HS-27A (cell line): ENCODE measurements at places on chromosomes 2 and 18.

- DNase-seq: no peak
These were observed 301.4 kb downstream of the GALR1 start for GRCh38 chr18:77551055-77551454.

DNA sequence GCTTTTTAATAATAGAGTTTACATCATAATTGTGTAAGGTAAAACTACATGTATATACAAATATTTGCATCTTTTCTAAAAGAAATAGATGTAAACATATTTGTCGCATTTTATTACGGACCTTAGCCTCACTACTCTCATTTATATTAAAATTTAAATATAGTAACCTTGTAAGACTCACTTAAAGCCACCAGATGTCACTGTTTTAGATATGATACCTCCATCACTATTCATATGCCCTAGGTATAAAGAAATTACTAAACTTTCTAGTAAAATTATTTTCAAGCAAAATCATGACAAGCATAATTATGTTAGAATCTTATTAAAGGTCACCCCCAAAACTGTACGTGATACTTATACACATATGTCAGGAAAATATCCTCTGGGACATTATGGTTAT, 674.3 kb upstream of the REG3G start:
- DNase-seq: no peak

DNA sequence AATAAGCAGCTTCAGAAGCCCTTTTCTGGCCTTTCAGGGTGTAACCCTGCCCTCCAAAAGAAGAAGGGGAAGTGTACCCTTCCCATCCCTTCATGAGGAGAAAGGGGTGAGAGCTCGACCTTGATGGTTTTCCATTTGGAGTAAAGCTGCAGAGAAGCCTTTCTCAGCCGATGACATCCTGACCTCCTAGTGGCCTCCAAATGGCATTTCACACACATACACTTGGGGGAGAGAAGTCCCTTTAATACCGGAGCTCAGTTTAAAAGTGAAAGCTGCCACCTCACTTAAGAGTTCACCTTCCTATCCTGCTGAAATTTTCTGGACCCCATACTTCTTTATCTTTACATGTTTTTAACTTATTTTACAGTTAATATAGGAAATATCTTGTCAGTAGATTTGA, 716.7 kb downstream of the DCDC2C start:
- no peak for DNase-seq

DNA sequence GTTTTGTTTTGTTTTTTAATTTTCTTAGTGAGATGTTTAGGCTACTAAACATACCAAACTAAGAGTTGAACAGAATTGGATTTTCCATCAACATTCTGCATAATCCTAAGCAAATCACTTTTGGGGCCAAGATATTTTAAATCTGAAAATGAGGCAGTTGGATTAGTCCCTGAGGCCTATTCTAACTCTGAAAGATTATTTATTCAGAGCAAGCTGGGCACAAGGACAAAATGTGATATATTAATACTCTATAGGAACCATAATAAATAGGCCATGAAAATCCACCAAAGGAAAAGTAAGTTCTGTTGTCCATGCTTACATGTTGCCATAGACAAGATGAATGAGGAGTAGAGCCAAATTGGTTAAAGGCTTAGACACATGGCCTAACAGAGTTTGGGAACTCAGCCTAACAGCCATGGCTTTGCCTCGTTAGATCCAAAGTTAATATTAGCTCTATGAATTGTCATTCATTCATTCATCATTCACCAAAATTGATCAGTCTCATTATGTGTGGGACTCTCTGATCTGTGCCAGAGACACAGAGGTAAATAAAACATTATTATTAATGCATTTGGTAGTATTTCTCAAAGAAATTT, 183.5 kb downstream of the SCG2 start:
- DNase-seq: no peak

- DNase-seq: no peak
These were observed 23.7 kb downstream of the EFEMP1 start for GRCh38 chr2:55899881-55900280.

DNA sequence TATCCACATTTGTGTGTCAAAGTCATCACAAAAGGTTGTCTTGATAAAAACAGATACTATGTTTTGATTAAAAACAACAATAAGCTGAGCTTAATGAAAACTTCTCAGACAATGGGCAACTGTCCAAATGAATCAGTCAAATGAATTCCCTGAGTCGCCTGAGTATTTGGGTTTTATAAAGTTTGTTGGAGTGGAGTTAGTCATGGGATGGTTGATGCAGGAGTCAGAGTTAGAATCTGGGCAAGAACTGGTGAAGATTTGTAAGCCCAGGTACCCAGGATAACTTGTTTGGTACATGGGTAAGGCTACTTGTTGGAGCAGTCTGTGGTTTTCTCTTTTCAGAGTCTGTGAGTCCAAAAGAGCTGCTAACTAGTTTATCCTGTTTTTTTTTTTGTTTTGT, 34.4 kb upstream of the RAPGEF4 start:
- DNase-seq: no peak
